ENCODE measurements at places on chromosomes 16 and 17.

DNA sequence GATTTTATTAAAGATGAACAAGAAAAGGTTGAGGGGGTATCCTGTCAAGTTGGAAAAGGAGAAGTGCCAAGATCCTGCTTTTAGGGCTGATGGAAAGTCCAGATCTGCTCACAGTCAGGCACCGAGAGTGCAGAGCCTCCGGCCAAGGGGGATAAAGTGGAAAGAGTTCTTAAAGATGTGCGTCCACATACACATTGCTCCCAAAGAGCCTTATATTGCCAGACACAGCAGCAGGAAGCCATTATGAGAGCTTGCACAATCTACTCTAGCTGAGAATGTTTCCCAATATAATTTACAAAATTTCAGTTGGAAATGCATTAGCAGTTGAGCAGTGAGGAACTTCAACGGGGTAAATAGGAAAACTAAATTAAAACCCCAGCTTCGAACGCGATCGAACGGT lies 95.6 kb downstream of the SALL1 start:
- DNase-seq, result no peak

- no peak for DNase-seq
These were observed 16.1 kb upstream of the ARHGAP44 start for GRCh38 chr17:12773153-12773552.

GRCh38 chr16:22325598-22326368 lies 28.6 kb downstream of the POLR3E start:
- no peak for DNase-seq

- no peak for DNase-seq
These were observed 253.8 kb upstream of the CDH11 start for GRCh38 chr16:65375651-65376050.

DNA sequence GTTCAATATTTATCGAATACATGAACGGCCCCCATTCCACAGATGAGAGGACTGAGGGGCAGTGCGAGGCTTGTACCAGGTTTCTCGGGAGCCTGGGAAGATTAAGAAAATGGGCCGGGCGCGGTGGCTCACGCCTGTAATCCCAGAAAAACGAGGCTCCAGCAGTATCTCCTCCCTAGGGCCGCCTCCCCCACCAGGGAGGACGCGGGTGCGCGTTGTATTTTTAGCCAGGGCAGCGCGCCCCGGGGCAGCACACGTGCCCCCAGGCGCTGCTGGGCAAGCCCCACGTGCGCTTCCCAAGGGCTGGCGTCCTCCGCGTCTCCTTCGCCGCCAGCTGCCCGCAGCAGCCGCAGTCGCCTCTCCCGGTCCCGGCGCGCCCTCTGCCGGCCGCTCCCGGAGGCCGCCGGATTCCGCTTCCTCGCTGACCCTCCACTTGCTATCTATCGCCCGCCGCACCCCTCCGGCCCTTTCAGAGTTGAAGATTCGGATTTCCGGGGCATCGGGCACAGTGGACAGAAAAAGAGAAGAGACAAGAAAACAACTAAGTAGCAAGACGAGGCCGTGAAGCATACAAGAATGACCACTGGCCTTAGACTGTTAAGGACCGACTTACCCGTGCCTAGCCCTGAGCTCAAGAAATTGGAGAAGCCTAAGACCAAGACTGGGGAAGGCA lies 1.9 kb upstream of the YBX2 start:
- DNase-seq, result peak; percentile 94

DNA sequence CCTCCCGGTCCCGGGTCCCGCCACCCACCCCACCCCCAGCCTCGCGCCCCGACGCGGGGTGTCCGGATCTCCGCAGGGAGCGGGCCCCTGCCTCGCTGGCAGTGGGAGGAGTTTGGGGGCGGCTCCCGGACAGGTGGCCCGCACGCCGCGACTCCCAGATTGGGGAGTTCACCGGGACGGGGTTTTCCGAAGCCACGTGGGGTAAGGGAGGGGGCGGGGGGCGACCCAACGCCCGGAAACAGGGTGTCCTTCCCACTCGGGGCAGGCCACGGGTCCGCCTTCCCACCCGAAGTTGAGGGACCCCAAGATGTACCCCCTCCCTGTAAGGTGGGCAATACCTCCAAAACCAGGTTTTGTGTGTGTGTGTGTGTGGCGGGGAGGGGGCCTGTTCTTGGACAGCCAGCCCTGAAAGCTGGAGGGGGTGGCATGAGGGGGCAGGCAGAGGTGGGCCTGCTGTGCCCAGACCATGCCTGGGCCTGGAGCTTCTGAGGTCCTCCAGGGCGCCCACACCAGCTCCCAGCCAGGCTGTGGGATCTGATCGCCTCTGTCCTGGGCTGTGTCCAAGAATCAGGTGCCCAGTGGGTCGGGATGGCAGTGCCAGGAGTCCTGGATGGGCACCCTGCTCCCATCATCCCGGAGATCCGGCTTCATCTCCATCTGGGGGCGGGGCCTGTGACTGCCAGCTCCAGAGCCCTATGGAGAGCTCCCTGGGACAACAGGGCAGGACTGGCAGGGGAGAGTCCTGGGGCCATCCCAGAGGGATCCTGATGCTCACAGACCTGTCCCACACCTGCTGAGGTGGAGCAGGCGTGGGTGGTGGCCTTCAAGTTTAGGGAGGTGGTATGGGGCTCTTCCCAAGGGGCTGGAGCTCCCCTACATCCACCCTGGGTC lies 767 bp downstream of the SYNGR2 start:
- DNase-seq, result peak; percentile 68

- DNase-seq, result peak; percentile 51
These were observed 114.0 kb upstream of the GOT2 start for GRCh38 chr16:58847902-58848661.

GRCh38 chr17:73795730-73796129 lies 151.5 kb upstream of the SDK2 start:
- DNase-seq, result no peak

DNA sequence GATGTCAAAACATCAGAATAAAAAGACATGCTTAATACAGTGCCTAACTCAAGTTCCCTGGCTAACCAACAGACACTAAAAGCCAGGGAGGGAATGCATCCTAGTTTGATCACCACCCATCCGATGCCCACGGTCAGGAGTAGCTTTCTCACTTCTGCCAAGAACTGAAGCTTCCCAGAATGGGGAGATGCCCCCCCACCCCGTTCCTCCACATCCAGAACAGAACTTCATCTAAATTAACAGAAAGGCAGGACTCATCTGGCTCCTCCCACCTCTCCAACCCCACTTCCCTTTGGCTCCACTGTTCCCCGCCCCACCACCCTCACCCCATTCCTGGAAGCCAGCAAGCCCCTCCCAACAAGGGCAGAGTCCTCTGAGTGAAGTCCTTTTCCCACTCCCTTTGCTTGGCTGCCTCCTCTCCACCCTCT lies 33.7 kb downstream of the GDE1 start:
- no peak for DNase-seq

- DNase-seq, result peak; percentile 56
These were observed 1.5 kb downstream of the PAFAH1B1 start for GRCh38 chr17:2594722-2595599.

- DNase-seq, result peak; percentile 59
These were observed 15.8 kb downstream of the DRC3 start for GRCh38 chr17:17988427-17988945.
